ENCODE measurements at places on chromosomes 7 and 10.

- DNase-seq = no peak
Observed at GRCh38 chr10:34454590-34455261, 360.4 kb downstream of the PARD3 start.

DNA sequence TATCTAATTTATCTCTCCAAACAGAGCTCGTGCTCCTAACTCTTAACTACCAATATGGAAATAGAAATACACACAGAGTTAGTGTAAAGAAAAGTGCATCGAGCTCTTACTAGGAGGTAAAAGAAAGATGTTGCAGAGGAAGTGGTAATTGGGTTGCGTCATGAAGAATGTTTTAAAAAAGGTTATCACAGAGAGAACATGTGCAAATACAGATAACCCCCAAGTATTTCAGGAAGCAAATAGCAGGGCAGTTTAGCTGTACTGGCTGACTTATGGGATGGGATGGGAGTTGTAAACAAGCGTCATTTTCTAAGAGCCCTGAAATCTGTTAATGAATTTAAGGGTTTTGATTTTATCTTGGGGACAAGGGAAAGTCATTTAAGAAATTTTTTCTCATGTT is 153.9 kb downstream of the AGMO start:
- no peak for DNase-seq

GRCh38 chr7:2687338-2687869 is 598 bp upstream of the AMZ1 start:
- no peak for DNase-seq

DNA sequence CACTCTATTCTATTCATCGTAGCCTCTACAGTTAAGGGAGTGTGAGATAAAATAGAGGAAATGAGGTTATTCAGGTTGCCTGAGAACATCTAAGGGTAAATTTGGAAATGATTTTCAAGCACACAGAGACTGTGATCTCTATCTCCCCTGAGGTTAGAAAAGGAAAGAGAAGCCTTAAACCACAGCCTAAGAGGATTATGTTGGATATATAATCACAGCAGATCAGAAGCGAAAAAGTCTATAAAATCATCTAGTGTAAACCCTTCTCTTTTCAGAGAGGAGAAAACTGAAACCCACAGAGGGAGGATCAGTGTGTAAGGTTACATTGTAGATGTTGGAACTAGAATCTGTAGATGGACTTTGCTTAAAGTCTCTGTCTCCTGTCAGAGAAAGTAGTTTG is 90.6 kb upstream of the SEMA3E start:
- DNase-seq = no peak

- DNase-seq = no peak
Observed at GRCh38 chr7:67842571-67842970, 845.9 kb downstream of the TYW1 start.

DNA sequence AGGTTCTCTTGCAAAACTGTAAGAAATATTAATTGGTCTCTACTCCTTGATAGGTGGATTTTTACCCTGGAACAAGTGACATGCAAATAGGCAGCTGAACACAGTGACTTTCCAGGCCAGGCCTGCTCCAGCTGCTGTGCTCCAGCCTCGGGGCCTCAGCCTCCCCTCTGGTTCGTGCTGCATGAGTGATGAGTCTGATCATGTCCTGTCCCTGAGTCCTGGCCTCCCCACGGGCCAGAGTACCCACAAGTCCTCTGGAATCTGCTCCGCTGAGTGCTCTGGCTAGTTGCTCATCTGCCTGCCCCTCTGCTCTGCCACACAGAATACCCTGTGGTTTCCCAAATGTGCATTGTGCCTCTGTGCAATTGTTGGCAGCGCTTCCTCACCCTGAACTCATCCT is 80.1 kb upstream of the PDZD8 start:
- DNase-seq = no peak

- no peak for DNase-seq
Observed at GRCh38 chr7:106597014-106597413, 63.9 kb downstream of the CCDC71L start.

DNA sequence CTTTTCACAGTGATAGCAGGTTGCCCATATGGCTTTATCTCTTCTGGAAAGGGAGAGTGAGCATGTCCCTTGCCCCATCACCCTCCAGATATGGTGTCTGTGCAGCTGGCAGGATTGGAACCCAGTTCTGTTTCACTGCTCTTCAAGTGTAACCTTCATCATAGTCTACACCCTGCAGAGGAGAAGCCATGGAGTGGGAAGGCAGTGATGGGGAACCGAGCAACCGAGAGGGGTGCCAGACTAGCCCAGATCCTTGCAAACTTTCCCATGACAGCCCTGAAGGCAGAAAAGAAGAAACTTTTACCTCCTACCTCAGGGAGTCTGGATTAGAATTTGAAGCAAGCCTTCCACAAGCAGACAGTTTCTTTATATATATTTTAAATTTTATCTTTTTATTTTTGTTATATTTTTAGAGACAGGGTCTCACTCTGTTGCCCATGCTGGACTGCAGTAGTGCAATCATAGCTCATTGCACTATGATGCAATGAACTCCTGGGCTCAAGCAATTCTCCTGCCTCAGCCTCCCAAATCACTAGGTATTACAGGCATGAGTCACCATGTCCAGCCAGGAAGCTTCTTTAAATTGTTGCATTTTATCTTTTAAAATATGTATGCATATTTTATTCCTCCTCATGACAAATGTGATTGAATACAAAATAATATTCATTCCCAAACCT is 133.3 kb downstream of the KCNMA1 start:
- no peak for DNase-seq

DNA sequence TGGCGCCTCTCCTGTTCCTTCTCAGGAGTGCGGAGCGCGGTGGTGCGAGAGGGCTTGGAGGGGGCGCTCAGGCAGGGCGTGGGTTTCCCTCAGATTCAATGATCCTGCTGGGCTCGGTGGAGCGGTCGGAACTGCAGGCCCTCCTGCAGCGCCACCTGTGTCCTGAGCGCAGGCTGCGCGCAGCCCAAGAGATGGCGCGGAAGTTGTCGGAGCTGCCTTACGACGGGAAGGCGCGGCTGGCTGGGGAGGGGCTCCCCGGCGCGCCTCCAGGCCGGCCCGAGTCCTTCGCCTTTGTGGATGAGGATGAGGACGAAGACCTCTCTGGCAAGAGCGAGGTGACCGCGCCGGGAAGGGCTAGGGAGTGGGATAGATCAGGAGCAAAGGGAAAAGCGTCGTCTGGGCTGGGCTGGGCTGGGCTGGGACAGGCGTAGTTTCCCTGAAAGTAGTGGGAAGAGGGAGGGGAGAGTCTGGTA is 17.0 kb downstream of the FAM131B start:
- DNase-seq = peak; percentile 61

- no peak for DNase-seq
Observed at GRCh38 chr10:121879476-121879875, 48.4 kb downstream of the ATE1 start.

DNA sequence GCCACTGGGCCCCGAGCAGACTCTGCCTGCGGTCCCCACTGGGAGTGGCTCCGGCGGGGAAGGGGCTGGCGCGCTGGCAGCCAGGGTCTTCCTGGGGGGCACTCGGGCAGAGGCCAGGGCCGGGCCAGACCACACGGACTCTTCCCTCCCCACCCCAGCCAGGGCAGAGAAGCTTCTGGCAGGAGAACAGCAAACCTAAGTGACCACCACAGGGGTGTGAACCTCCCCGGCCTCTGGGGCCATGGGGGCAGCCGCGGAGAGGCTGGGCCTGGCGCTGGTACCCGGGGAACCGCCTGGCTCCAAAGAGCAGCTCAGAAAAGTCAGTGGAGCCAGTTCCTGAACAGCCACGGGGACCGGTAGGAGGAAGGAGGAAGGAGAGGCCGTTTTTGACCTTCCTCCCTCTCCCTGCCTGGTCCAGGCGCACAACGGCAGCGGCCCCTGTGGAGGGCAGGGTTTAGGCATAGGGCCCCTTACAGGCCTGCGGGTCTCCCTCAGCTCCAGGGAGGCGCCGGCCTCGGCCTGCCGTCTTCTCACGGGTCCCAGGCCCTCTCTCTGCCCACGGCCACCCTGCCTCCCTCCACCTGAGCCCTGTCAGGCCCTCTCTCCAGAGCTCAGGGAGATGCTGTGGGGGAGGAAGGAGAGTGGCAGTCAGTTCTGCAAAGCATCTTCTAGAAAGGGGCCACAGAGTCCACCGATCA is 51.8 kb downstream of the TMEM209 start:
- DNase-seq = no peak

DNA sequence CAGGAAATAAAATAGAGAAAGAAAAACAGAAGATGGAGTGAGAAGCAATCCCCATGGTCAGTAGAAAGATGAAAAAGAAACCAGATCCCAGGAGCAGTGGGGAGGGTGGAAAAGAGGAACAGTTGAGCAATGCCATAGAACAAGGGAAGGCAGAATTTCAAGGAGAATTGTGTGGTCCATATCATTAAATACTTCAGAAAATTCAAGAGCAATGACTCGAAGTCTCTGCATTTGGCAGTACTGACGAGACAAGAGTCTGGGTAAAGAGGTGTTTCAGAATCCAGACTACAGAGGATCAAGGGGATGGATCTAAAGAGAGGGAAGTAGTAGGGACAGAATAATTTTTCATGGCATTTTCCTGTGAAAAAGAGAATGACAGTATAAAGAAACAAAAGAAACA is 512.6 kb downstream of the PHTF2 start:
- DNase-seq = no peak
